ENCODE measurements at places on chromosomes 2 and 18. TPM values are rescaled to one million over a fixed set of nuclear protein-coding genes. Genes with fewer than 3 reads are reported as not detected.

AKAIN1 gene
- total RNA-seq = not detected

ANKRD62 gene
- total RNA-seq = not detected

FAP gene
- total RNA-seq = not detected

UGT1A7 gene
- not detected for total RNA-seq

DSG4 gene
- total RNA-seq = not detected

ZAP70 gene
- total RNA-seq = 13.4 TPM

CD8B2 gene
- not detected for total RNA-seq

SGPP2 gene
- not detected for total RNA-seq

FMNL2 gene
- total RNA-seq = 42.4 TPM

TUBA4B gene
- not detected for total RNA-seq

PSMG2 gene
- 71.4 TPM for total RNA-seq

- no peaks in the 10 kb centered on the region for H3K36me3 ChIP-seq
- H3K4me1 ChIP-seq = peaks cover 6% of the 10 kb centered on the region
Measured at GRCh38 chr2:16169381-16169960, 229.1 kb downstream of the MYCN start.

GRCh38 chr2:13401312-13401711 is 684.6 kb downstream of the TRIB2 start:
- no peak overlapping the region for H3K4me3 ChIP-seq
- no peaks in the 10 kb centered on the region for H3K4me1 ChIP-seq
- no peaks in the 10 kb centered on the region for H3K27me3 ChIP-seq
- no peak for DNase-seq

GRCh38 chr2:132470746-132471145 is 54.1 kb downstream of the GPR39 start:
- peaks cover 10% of the 10 kb centered on the region for H3K36me3 ChIP-seq
- no peaks in the 10 kb centered on the region for H3K4me1 ChIP-seq
- H3K4me3 ChIP-seq = no peak overlapping the region
- no peak for DNase-seq
- no peak overlapping the region for H3K27ac ChIP-seq

GRCh38 chr2:213806125-213806726 is 522.0 kb downstream of the SPAG16 start:
- no peaks in the 10 kb centered on the region for H3K36me3 ChIP-seq
- H3K4me1 ChIP-seq = no peaks in the 10 kb centered on the region
- H3K27ac ChIP-seq = no peak overlapping the region
- DNase-seq = no peak
- no peak overlapping the region for H3K4me3 ChIP-seq

GRCh38 chr2:70516596-70516995 is 37.0 kb downstream of the TGFA start:
- no peaks in the 10 kb centered on the region for H3K36me3 ChIP-seq
- no peak overlapping the region for H3K4me3 ChIP-seq
- DNase-seq = peak; percentile 19

DNA sequence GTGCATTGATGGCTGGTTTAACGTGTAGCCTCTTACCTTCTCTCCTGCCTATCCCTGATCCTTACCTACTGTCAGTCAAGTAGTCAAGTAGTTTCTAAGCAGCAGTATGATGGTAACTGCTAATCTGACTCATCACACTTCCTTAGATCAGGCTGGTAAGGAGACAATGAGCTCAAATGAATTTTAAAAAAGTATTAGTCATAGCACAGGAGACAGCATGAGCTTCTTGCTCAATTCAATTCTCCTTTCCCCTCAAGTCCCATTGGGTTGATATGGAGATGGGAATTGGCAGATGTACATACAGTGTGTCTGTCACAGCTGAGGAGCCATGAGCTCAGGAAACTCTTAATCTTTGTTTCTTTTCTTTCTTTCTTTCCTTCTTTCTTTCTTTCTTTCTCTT is 799.7 kb downstream of the LRP1B start:
- H3K27ac ChIP-seq = no peak overlapping the region
- H3K4me1 ChIP-seq = no peaks in the 10 kb centered on the region
- no peaks in the 10 kb centered on the region for H3K27me3 ChIP-seq
- no peak overlapping the region for H3K4me3 ChIP-seq

GRCh38 chr2:65831509-65831908 is 399.1 kb upstream of the SPRED2 start:
- H3K36me3 ChIP-seq = no peaks in the 10 kb centered on the region
- H3K27me3 ChIP-seq = peaks cover 9% of the 10 kb centered on the region
- no peak overlapping the region for H3K27ac ChIP-seq
- H3K4me1 ChIP-seq = peaks cover 5% of the 10 kb centered on the region
- DNase-seq = no peak
- no peak overlapping the region for H3K4me3 ChIP-seq

GRCh38 chr2:178796079-178796677 is 11.0 kb downstream of the TTN start:
- H3K36me3 ChIP-seq = peaks cover 98% of the 10 kb centered on the region
- no peaks in the 10 kb centered on the region for H3K4me1 ChIP-seq
- H3K4me3 ChIP-seq = no peak overlapping the region
- no peaks in the 10 kb centered on the region for H3K27me3 ChIP-seq
- H3K27ac ChIP-seq = no peak overlapping the region
- DNase-seq = no peak

- no peaks in the 10 kb centered on the region for H3K27me3 ChIP-seq
- no peak overlapping the region for H3K27ac ChIP-seq
- DNase-seq = peak; percentile 40
- no peaks in the 10 kb centered on the region for H3K36me3 ChIP-seq
- H3K4me3 ChIP-seq = no peak overlapping the region
- H3K4me1 ChIP-seq = no peaks in the 10 kb centered on the region
Measured at GRCh38 chr2:231187736-231188505, 10.5 kb upstream of the ARMC9 start.

- no peak overlapping the region for H3K4me3 ChIP-seq
- H3K27ac ChIP-seq = no peak overlapping the region
- peaks cover 25% of the 10 kb centered on the region for H3K36me3 ChIP-seq
Measured at GRCh38 chr2:208256192-208256782, 1.4 kb upstream of the IDH1 start.

DNA sequence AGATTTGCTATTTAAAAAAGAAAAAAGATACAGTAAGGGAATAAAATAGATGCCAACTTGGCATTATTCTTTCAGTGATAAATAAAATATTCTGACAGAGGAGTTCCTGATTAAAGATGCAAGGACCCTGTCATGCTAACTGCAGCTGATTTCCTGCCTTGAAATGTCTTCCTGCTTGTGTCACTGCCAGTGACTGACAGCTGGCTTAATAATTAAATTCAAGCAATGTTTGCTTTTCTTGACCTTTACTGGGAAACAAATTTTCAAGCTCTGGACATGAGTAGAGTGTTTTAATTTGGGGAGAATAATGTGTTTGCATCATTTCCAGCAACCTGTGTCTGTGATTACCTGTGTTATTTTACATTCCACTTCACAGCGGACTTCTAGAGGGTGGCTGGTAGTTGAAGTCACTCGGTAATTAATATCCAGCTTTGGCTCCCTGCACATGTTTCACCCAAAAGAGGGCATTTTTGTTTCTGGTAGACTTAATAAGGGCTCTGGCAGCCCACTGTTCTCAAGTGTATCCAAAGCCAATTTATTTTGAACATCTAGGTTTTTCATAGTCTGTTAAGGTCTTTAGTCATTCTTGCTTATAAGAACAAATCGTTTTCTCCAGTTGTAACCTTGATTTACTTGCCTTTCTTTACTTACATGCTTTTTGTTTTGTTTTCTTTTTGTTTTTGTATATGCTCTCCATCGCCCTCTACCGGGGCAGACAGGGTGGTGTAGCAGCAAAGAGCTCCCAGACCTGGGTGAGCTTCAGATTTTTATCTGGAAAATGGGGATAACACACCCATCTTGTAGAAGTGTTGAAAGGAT is 48.5 kb upstream of the PROKR1 start:
- DNase-seq = peak; percentile 82
- no peaks in the 10 kb centered on the region for H3K27me3 ChIP-seq
- H3K4me1 ChIP-seq = no peaks in the 10 kb centered on the region
- no peak overlapping the region for H3K4me3 ChIP-seq

GRCh38 chr2:231362555-231363184 is 32.8 kb upstream of the B3GNT7 start:
- H3K4me1 ChIP-seq = peaks cover 12% of the 10 kb centered on the region
- peaks cover 4% of the 10 kb centered on the region for H3K36me3 ChIP-seq
- no peak overlapping the region for H3K27ac ChIP-seq
- H3K4me3 ChIP-seq = no peak overlapping the region

GRCh38 chr2:217725409-217725808 is 277.4 kb downstream of the TNS1 start:
- no peaks in the 10 kb centered on the region for H3K4me1 ChIP-seq
- no peak overlapping the region for H3K27ac ChIP-seq
- no peaks in the 10 kb centered on the region for H3K27me3 ChIP-seq
- H3K4me3 ChIP-seq = no peak overlapping the region

DNA sequence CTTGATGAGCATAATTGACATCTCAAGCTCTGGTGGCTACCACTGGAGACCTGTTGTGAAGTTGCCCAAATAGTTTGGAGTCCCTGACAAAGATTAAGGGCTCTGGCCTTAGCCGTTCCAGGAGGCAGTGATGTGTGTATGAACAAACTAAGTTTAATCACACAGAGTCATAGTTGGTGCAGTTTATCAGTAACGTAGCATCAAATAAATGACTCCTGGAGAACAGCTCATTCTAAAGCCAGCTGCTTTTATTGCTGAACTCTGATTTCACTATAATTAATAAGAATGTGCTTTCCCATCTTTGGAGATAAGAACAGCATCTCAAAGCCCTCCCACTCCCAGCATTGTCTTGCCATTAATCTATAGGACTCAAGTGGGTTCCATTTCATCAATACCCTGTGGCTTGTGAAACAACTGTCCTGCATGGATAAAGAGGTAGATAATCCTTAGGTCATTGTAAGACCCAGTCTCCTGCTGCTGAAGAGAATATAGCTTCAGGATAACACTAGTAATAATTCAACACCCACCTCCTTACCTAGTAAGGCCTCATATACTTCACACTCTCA is 211.4 kb upstream of the THUMPD2 start:
- no peaks in the 10 kb centered on the region for H3K4me1 ChIP-seq
- DNase-seq = no peak
- no peaks in the 10 kb centered on the region for H3K36me3 ChIP-seq
- H3K27me3 ChIP-seq = no peaks in the 10 kb centered on the region
- H3K4me3 ChIP-seq = no peak overlapping the region
- no peak overlapping the region for H3K27ac ChIP-seq

DNA sequence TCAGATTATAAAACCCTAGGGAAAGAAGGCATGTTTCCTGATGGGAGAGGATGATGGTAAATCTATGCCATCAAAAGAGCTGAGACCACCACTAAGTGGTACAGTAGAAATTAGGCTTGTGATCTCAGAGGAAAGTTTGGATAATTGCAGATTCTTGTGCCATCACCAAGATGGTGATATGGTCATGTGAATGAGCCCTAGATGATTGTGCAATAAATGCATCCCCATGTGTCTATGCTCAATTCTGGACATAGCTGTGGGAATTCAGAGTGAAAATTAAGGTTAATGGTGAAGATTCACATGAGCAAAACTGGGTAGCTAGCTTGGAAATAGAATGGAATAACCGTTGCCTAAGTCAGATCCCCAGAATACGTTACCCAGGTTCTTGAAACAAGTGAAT is 496.1 kb upstream of the FSIP2 start:
- H3K27me3 ChIP-seq = no peaks in the 10 kb centered on the region
- H3K27ac ChIP-seq = no peak overlapping the region
- no peaks in the 10 kb centered on the region for H3K36me3 ChIP-seq
- H3K4me1 ChIP-seq = no peaks in the 10 kb centered on the region
- no peak overlapping the region for H3K4me3 ChIP-seq

DNA sequence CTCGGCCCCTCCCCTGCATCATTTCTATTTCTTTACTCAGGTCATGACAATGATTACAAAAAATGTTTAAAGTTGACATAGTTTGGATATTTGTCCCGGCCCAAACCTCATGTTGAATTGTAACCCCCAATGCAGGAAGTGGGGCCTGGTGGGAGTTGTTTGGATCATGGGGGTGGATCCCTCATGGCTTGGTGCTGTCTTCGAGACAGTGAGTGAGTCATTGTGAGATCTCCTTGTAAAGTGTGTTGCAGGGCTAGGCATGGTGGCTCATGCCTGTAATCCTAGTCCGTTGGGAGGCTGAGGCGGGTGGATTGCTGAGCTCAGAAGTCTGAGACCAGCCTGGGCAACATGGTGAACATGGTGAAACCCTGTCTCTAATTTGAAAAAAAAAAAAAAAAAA is 9.2 kb upstream of the MAP4K4 start:
- no peak overlapping the region for H3K4me3 ChIP-seq
- H3K36me3 ChIP-seq = no peaks in the 10 kb centered on the region
- no peak overlapping the region for H3K27ac ChIP-seq

- no peaks in the 10 kb centered on the region for H3K4me1 ChIP-seq
- no peak for DNase-seq
- H3K36me3 ChIP-seq = peaks cover 78% of the 10 kb centered on the region
- no peak overlapping the region for H3K27ac ChIP-seq
Measured at GRCh38 chr2:70233926-70234325, 14.5 kb downstream of the TIA1 start.

GRCh38 chr2:222576171-222577081 is 79.5 kb downstream of the FARSB start:
- H3K4me3 ChIP-seq = no peak overlapping the region
- H3K27me3 ChIP-seq = no peaks in the 10 kb centered on the region
- no peaks in the 10 kb centered on the region for H3K36me3 ChIP-seq
- H3K27ac ChIP-seq = no peak overlapping the region

DNA sequence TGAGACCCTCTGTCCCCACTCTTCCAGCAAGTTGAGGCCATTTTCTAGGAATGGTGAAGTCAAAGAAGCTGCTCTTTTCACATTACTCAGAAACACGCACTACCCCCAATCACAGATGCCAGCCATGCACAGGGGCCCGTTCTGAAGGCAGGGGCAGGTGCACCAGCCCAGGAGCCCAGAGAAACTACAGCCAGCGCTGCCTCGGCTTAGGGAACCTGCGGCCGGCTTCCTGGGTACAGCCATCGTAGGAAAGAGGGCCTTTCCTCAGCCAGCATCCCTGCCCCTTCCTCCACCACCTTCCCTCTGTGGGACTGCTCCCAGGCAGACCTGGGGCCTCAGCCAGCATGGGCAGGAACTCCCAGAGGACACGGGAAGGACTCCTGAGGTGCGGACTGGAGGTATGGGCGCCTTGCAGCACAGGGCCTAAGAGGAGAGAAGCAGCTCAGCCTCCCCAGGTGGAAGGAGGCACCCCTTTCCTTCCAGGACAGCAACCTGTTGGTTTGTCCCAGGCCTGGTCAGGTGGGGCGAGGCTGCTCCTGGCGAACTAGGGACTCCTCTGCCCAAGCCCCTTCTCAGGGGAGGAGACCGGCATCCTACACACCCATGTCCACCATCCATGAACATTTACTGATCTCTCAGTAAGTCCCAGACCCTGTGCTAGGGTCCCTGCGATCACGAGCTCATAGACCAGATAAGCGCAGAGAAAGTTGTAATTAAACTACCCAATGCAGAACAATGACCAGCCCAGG is 99.0 kb upstream of the ID2 start:
- no peak overlapping the region for H3K27ac ChIP-seq
- peak; percentile 62 for DNase-seq
- peaks cover 12% of the 10 kb centered on the region for H3K4me1 ChIP-seq
- H3K4me3 ChIP-seq = no peak overlapping the region
- no peaks in the 10 kb centered on the region for H3K27me3 ChIP-seq

Measured in endodermal cell (in vitro differentiated cells).